NCI-H226 (cell line): ENCODE measurements at places on chromosomes 6 and 20.
A peak's percentile ranks its signal among the peaks of the same experiment; 100 is the strongest.

DNA sequence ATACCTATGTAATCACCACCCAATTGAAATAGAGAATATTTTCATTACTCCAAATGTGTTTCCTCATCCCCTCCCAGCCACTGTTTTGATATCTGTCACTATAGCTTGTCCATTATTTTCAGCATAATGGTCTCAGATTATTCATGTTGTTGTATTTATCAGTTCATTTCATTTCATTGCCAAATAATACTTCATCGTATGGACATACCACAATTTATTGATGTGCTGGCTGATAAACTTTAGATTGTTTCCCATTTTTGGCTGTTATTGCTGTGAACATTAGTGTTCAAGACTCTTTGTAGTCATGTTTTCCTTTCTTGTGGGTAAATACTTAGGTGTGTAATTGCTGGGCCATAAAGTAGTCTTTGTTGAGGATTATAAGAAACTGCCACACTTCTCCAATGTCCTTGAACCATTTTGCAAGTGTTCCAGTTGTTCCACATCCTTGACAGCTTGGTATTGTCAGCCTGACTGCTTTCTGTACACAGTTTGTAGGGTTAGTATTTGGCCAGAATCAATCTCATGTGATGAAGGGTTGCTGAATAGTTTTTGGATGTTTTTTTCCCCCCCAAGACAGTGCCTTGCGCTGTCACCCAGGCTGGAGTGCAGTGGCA lies 44.3 kb downstream of the JARID2 start:
- no peak for DNase-seq

GRCh38 chr20:2793471-2793870 lies 7.0 kb downstream of the CPXM1 start:
- DNase-seq, result no peak

GRCh38 chr6:138440758-138441357 lies 36.8 kb downstream of the HEBP2 start:
- no peak for DNase-seq

DNA sequence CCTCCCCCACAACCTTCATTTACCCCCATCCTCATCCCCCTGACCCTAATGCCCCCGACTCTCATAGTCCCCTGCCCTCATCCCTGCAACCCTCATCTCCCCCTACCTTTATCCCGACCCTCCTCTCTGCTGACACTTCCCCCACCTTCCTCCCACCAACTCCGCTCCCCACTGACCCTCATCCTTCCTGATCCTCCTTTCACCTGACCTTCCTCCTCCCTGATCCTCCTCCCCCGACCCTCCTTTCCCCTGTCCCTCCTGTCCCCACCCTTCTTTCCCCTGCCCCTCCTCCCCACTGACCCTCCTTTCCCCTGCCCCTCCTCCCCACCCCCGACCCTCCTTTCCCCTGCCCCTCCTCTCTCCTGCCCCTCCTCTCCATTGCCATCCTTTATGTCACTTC lies 7.1 kb downstream of the TREML2 start:
- DNase-seq, result no peak

DNA sequence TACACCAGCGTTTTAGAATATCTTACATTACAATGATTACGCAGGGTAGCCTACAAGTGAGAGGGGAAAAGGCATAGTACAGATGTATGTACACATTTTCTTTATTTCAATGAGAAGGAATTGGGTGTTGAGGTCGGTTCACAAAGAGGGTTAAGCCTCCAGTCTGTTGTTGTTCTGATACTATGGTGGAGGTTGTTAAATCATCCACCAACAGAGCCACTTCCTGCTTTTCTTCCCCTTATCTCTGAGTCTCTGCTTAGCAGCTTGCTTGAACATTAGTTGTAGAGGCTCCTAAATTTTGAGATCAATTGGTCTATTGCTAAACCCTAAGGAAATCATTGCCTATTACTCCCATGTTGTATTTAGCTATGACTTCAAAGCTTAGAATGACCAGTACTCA lies 7.3 kb downstream of the RGS17 start:
- no peak for DNase-seq

GRCh38 chr6:69861986-69862385 lies 4.4 kb upstream of the COL19A1 start:
- no peak for DNase-seq

- no peak for DNase-seq
Observed at GRCh38 chr6:33638556-33638955, 17.4 kb downstream of the ITPR3 start.

DNA sequence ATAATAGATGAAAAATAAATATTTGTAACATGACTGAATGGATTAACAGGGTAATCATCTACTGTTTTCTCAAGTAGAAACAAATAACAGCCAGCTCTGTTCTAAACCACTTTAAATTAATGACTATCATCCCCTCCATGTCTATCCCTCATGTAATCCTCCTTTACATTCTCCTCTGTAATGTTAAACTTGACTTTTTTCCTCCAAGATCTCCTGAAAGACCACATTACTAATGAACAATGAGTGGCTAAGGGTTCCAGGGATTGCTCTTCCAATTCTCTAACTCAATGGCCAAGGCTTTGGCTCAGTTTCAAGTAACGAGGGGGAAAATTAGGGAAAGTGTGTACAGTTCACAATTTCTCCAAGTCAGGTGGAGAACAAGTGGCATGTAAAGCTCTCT lies 37.6 kb upstream of the FBXL4 start:
- DNase-seq, result no peak

DNA sequence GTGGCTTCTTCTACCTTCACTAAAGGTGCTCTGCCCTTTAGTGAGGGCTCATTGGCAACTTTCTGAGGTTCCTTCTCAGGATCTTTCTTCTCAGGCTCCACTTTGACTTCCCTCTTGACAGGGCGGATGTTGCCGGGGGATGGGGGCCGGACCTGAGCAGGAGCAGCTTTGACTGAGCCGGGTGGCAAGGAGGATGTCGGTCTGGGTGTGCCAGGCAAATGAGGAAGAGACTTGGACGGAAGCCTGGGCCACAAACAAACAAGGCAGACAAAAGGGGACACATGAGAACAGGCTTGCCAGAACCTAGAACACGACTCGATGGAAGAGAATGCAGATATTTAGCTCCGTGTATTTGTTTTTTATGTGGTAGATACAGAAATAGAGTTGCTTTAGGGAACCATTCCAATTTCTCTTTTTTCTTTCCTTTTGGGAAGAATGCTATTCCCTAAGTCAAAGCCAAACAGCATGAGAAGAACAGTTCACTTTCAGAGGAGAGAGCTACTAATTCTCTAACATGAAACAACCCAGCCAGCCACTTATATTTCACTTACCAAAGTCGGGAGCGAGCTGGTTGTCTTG lies 76.2 kb upstream of the BCLAF1 start:
- DNase-seq, result no peak

GRCh38 chr6:41548098-41548840 lies 2.1 kb downstream of the FOXP4 start:
- no peak for DNase-seq

GRCh38 chr6:44006123-44006871 lies 121.0 kb downstream of the MRPL14 start:
- DNase-seq, result no peak

DNA sequence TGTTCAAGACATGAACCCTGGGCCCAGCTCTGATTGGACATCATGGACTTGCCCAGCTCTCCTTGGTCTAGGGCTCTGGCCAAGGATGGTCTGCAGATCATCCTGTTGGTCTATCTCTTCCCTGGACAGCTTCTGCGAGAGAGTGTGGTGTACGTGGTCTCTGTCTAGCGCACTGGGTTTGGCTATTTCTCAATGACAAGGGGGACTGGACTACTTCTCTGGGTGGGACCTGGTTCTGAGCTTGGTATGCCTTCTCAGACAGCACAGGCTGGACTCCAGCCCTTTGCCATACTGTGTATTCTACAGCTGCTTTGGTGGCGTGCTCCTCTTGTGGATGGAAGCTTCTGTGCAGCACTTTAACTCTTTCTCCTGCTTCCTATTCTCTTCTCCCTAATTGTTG lies 8.5 kb upstream of the RAET1E start:
- no peak for DNase-seq

GRCh38 chr6:10603219-10603618 lies 82.1 kb downstream of the GCNT2 start:
- no peak for DNase-seq

- no peak for DNase-seq
Observed at GRCh38 chr6:18510644-18511033, 123.5 kb downstream of the RNF144B start.

GRCh38 chr20:45176526-45177267 lies 2.0 kb downstream of the PI3 start:
- peak; percentile 20 for DNase-seq

DNA sequence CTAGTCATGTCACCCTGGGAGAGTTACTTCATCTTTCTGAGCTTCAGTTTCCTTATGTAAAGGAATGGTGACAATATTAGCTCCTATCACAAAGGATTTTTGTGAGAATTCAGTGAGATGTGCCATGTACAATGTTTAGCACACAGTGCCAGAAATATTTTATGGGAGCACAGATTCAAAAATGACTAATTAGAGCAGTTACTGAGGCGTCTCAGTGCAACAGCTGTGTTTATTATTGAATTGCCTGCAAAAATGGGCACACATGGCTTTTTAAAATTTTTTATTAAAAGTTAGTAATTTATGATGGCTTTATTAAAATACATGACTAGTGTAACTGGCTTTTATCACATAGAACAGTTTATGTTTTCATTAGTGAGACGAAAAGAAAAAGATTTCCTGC lies 134.3 kb upstream of the AHI1 start:
- DNase-seq, result no peak

DNA sequence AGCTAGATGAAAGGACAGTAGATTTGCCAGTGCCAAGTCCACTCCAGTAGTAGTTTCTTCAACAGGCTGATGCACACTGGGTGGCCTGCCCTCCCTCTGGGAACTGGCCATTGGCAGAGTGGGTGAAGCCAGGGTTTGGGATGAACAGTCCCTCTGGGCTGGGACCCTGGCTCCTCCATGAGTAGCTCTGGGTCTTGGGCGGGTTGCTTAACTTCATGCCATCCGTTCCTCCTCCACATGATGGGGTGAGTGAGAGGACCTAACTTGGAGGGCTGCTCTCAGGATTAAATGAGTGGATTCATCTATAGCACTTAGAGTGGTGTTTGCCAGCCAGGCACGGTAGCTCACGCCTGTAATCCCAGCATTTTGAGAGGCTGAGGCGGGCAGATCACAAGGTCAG lies 47.2 kb downstream of the PLAGL2 start:
- DNase-seq, result no peak

GRCh38 chr6:35718375-35718736 lies 18.5 kb upstream of the ARMC12 start:
- DNase-seq, result no peak

- no peak for DNase-seq
Observed at GRCh38 chr6:70298068-70298467, 4.8 kb downstream of the COL9A1 start.

DNA sequence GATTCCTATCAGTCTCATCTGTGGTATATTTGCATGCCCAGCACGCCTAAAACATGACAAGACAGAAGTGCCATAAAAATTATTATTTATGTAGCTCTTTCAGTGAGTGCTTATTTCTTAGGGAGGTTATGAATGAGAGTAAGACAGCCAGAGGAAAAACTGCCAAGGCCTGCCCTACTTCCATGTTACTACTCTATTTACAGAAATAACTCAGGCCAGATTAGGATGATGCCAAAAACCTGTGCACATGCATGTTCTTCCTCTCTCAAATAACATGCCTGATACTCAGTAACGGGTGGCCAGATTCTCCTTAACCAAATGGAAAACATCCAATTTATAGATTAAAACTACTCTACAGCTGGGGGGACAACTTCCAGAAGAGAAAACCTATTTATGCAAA lies 45.7 kb downstream of the ILRUN start:
- no peak for DNase-seq

GRCh38 chr20:58073945-58074856 lies 154.3 kb downstream of the ANKRD60 start:
- DNase-seq, result no peak

GRCh38 chr6:147618457-147618856 lies 110.0 kb downstream of the SAMD5 start:
- DNase-seq, result no peak

- DNase-seq, result no peak
Observed at GRCh38 chr20:47466704-47467459, 34.8 kb upstream of the NCOA3 start.

GRCh38 chr20:62603907-62604785 lies 38.2 kb upstream of the SLCO4A1 start:
- DNase-seq, result no peak

GRCh38 chr6:36054415-36054814 lies 26.8 kb downstream of the MAPK14 start:
- no peak for DNase-seq

GRCh38 chr6:73375216-73375615 lies 5.5 kb upstream of the OOEP start:
- no peak for DNase-seq

GRCh38 chr20:20226554-20226953 lies 141.3 kb upstream of the INSM1 start:
- DNase-seq, result no peak

DNA sequence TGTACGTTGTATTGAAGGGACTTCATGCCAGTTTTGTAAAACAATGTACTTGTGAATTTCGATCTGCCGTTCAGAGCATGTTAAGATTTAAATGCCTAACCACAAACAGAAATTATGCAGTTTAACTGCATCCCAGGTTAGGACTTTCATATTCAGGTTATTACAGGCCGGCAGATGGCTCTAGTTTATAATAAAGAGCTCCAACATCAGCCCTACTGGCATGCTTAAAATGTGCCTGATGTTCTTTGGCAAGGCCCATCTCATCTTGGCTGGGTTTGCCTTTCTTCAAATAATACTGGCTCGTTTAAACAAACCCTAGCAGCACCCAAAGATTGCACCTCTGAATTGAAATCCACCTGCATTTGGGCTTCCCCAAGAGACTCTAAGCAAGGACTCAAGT lies 169.3 kb upstream of the RIN2 start:
- DNase-seq, result no peak

- no peak for DNase-seq
Observed at GRCh38 chr6:89736893-89737292, 82.7 kb downstream of the MDN1 start.

DNA sequence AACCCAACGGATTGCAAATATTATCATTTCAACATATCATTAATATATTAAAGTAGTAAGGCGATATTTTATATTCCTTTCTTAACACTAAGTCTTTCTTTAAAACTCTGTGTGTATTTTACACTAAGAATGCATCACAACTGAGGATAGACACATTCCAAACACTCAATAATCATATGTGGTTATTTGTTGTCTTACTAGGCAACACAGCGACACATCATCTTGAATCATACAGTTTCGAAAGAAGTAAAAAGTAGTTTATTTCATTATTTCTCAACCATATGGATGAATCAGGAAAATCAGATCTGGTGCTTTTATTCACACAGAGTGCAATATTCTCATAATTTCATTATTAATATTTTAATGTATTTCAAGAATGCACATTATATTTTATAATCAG lies 662.4 kb downstream of the EPHA7 start:
- DNase-seq, result peak; percentile 20

- DNase-seq, result no peak
Observed at GRCh38 chr6:56002336-56002735, 126.9 kb upstream of the BMP5 start.
